Fibroblast of the aortic adventitia (primary cell): ENCODE measurements at places on chromosomes 6 and 20. TPM values are rescaled to one million over a fixed set of nuclear protein-coding genes. Genes with fewer than 3 reads are reported as not detected.

HDGFL1 gene
- total RNA-seq, result not detected in 2 replicates

SLC13A3 gene
- 3.0 and 4.2 TPM in 2 replicates for total RNA-seq

FAM120B gene
- 20.4 and 29.4 TPM in 2 replicates for total RNA-seq

GRM1 gene
- under 0.01 and 0.09 TPM in 2 replicates for total RNA-seq
